ENCODE measurements at places on chromosomes 5 and 9.

GRCh38 chr5:154997746-154998145 lies 15.8 kb upstream of the KIF4B start:
- no peak for DNase-seq

DNA sequence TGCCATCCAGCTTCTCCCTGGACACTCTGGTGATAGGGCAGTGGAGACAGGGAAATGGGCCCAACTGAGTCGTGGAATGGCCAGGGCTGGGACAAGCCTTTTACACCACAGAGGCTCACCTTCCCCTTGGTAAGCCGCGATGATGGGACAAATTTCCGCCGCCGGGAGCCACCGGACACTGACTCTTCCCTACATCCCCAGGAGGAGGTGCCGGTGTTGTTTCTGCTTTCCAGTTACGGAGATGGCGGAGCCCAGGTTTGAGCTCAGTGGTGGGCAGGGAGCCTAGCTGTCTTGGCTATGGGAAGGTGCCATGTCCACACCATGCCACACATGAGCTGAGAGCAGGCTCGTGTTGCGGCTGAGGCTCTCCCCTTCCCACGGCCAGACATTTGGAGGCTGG lies 19.9 kb upstream of the WNK2 start:
- DNase-seq, result no peak

DNA sequence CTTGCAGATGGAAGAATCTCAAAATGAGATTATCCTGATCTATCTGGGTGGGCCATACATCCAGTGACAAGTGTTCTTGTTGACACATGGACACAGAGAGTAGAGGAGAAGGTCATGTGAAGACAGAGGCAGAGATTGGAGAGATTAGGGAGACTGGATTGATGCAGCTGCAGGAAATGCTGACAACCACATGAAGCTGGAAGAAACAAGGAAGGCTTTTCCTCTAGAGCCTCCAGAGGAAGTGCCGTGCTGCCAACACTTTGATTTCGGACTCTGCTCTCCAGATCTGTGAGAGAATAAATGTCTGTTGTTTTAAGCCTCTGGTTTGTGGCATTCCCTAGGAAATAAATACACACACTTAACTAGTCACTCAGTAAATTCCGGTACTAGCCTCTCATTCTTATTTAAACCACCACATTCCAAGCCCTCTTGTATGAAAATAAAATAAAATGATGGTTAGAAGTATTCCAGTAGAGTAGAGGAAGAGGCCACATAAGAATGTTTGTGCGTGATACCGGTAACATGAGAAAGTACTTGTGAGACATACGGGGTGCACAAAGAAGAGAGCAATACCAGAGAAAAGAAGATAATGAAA lies 110.9 kb upstream of the DMAC1 start:
- no peak for DNase-seq

DNA sequence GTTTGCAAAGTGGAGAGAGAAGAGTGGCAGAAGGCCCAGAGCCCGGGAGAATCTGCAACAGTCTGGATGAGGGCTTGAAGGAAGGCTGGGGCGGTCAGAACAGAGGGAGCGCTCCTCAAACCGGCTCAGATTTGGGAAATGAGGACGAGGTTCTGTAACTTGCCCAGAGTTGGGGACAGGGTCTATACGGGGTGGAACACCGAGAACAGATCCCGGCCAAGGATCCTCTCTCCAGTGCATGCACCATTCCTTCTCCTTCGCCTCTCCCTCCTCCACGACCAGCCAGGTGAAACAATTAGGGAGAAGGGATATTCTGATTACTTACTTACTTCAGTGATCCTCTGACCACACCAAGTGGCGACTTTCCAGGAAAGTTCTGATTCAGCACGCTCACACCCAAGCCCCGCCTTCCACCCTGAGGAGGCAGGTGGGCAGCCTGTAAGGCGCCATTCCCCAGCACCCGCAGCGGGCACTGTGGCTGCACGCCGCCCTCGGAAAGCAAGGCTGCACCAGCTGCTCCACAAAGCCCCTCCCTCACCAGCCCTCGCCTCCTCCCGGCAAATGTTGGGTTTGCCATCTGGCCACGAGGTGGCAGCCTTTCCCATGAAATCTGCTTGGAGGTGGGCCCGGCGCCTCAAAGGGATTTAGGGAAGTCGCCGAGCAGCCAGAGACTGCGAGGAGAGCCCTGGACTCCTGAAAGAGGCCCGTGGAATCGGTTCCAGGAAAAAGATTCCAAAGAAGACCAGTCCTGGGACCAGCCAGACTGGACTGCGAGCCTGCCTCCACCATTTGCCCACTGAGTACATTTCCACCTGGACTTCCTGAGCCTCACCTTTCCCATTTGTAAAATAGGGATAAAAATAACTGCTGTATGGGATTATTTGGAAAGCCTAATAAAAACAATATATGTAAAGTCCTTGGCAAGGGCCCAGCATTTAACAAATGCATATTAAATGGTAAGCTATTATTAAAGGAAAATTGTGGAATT lies 22.2 kb upstream of the WWC1 start:
- DNase-seq, result peak; percentile 71

GRCh38 chr5:115423541-115423940 lies 121.0 kb downstream of the FEM1C start:
- DNase-seq, result no peak

- no peak for DNase-seq
These were observed 75.2 kb upstream of the MPDZ start for GRCh38 chr9:13354733-13355132.

DNA sequence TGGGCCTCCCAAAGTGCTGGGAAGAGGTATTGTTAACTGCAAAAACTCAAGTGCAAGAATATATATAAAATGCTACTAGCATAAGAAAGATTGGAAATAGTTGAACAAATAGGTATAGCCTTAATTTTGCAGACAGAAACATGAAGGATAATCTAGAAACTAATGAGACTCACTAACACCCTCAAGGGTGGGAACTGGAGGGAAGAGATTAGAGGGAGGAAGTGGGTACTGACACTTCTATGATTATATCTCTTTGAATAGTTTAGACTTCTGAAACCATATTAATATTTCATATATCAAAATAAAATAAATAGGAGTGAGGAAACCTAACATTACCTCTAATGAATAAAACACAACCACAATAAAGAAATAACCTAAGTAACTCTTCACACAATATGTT lies 23.0 kb downstream of the AUH start:
- DNase-seq, result no peak

- DNase-seq, result no peak
These were observed 188.4 kb downstream of the IRX2 start for GRCh38 chr5:2563046-2563445.

GRCh38 chr9:130854092-130854491 lies 19.0 kb downstream of the ABL1 start:
- no peak for DNase-seq

DNA sequence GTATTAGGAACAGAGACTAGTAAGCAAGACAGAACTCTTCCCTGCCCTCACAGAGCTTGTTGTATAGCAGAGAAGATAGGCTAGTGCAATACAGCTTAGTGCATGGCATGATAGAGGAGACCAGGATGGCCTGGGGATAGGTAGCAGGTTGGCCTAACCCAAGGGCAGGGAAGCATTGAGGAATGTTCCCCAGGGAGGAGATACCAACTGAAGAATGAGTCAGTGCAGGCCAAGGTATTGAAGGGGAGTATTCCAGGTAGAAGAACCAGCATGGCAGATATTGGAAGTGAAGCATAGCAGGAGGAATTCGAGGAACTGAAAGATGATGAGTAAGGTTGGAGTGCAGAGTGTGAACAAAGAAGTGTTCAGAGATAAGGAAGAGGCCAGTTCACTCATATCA lies 138.6 kb upstream of the DHFR start:
- no peak for DNase-seq

DNA sequence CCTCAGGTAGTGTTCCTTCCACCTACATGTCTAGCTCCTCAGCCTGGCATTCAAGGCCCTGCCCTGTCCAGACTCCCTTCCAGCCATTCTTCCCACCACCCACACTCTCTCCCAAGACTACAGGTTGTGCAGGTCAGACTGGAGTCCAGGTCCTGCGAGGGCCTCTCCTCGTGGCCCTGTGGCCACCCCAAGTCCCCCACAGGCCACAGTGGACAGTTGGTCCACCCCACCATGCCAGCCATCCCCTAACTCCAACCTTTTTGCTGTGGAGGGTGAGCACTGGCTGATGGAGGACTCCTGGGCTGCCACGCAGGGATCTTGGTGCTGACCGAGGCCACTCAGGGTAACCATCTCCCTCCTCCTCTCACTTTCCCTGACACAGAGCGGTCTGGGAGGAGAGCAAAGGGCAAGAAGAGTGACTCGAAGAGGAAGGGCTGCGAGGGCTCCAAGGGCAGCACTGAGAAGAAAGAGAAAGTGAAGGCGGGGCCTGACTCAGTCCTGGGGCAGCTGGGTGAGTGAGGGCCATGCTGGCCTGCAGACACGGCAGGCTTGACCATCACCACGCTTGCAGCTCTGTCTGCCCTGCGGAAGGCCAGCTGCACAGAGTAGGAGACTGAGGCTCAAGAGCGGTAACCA lies 51.0 kb downstream of the JADE2 start:
- no peak for DNase-seq

DNA sequence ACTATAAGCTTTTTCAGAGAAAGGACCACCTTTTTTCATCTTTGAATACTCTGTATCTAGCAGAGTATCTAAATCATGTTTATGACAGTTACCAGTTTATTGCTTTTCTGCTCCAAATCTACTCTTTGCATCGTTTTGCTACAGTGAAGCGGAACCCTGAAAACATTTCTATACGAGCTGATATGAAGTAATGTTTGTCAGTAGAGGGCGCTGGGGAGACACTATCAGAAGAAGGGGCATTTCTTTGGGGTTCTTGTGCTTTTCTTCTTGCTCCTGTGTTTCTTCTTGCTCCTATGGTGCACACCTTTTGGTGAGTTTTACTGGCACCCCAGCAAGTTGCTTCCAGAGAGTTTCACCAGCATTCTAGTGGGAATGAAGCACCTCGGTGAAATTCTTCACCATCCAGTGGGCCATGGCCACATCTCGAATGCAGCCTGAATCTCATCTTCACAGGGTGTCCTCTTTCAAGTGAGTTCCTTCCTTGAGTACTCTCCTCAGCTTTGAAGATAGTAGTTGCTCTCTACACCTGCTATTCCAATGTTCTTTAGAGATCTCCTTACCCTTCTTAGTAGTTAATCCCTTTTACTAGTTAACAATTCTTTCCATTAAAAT lies 98.4 kb downstream of the FGF1 start:
- DNase-seq, result no peak

- no peak for DNase-seq
These were observed 68.2 kb downstream of the KCNT1 start for GRCh38 chr9:135770203-135770535.

DNA sequence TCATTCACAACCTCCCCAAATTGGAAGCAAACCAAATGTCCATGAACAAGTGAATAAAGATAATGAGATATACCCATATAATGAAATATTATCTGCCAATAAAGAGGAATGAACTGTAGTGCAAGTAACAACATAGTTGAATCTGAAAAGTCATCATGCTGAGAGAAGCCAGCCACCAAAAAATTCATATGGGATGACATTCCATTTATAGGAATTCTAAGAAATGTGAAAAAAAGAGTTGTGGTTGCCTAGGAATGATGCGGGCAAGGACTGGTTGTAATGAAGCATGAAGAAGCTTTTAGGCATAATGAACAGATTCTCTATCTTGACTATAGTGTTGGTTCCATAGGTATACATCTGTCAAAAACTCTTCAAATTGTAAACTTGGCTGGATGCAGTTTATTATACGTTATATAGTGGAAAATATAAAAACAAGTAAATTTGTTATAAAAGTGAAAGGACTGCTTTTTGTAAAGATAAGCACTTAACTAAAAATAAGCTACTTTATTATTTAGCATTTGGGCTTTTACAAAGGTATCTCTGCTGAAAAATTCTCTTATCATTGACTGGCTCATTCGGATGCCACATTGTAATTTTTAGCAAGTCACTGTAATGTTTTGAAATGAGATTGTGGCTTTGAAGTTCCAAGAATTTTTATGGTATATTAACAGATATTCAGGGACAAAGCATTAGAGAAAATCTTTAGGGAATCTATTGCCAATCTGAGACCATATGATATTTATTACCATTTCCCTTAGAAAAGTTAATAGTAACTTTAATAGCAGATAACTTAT lies 21.2 kb upstream of the TTC23L start:
- no peak for DNase-seq

DNA sequence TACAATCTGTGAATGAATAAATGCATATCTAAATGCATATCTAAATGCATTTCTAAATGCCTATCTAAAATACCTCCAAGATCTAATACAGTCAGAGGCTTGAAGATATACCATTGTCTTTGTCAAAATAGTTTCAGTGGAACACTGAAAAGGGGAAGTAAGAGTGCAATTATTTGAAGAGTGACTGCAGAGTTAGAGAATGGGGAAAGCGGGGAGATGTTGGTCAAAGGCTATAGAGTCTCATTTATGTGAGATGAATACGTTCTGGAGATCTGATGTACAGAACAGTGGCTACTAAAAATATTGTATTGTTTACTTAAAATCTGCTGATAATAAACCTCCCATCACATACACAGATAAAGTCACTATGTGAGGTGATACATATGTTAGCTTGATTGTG lies 1126.2 kb upstream of the CDH9 start:
- no peak for DNase-seq

DNA sequence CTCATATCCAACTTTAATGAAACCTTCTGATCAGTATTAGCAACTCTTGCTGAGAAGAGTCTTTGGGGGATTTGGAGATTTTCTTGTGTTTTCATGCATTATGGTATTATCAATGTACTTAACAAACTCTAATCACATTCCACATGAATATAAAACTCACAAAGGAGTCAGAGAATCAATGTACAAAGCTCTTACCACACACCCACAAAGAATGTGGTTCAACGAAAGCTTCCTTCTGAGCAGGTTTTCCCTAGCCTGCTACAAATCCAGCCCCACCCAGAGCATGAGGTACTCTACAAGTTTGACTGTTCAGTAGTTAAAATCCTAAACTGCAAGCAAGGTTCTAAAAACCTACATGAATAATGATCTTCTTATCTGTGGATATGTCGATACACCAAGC lies 210.1 kb downstream of the TARS1 start:
- DNase-seq, result no peak

DNA sequence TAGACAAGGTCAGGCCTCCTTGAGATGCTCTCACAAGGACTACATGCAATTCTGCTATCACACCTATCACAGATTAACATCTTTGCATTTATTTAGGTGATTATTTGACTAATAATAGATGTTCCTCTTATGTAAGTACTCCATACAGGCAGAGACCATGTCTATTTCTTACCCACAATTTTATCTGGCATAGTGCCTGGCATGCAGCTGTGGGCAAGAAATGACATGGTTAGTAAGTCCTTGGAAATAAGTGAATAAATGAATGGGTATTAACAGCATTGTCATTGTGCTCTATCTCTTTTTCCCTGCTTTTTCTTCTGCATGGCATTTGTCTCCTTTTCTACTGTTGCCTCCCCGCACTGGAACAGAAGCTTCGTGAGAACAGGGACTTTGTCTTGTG lies 49.4 kb downstream of the SLC22A5 start:
- DNase-seq, result no peak

DNA sequence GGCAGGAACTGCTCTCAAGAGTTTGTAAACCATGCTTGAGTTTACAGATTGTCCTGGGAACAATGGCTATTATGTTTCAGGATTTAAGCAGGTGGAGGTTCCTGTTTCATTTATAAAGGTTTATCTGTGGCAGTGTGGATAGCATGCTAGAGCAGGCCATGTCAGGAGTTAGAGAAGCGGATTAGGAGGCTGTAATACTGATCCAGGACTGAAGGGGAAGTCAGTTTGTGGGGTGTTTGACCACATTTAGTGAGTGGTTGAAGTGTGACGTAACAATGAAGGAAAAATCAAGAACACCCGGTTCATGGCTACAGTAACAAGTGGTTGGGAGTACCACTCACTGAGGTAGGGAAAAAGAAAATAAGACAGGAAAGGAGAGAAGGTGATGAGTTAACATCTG lies 299.0 kb downstream of the TLR4 start:
- DNase-seq, result no peak

All from T-cell (primary cell).